ENCODE measurements at places on chromosomes 16 and 17. TPM values are rescaled to one million over a fixed set of nuclear protein-coding genes. Genes with fewer than 3 reads are reported as not detected.

DNA sequence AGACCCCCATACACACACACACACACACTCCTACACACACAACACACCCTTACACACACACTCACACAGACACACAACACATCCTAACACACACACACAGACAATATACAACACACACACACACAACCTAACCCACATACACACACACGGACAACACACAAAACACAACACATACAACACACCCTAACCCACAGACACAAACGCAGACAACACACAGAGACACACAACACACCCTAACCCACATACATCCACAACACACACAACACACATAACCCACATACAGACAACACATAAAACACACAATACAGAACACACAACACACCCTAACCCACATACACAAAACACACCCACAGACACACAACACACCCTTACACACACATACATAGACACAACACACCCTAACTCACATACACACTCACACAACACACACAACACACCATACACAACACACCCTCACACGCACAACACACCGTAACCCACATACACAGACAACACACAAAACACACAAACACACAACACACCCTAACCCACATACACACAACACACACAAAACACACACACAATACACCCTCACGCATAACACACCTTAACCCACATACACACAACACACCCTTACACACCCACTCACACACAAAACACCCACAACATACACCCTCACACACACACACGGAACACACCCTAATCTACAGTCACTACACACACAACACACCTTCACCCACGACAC, 4.4 kb downstream of the ASGR1 start:
- DNase-seq: no peak

DNA sequence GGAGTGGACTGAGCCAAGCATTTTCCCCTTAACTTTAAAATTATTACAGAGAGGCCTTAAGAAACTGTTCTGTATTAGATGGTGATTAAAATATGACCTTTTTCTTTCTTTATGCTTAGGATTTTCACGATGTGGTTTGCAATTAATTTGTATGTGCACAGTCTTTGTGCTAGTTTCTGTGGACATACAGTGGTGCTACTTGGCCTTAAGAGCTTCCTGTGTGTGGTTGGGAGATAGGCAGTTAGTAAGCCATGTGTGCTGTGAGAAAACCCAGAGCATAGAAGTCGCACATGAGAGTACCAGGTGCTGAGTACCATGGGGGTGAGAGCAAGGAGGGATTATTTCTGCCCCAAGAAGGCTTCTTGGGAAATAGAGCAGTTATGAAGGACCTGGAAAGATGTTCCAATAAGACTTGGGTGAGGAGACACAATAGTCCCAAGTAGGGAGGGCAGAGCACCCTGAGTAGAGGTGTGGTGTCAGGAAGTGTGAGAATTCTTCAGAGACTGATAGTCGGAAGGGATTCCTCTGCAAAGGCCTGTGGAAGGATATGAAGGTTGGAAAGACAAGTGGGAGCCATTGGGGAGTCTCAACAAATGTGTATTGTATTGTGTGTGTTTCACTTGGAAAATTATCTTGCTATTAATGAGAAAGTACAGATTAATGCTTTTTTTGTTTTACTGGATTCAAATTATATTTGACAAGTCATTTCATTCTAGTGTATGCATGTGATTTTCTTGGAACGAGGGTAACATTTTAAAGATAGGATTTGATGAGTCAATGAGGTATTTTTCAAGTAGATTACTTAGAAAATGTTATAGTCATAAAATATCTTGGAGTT, 239.9 kb downstream of the PRKCA start:
- DNase-seq: no peak

Gene SLC47A1
- total RNA-seq: 2.6 TPM

Gene KRTAP4-9
- total RNA-seq: not detected

GRCh38 chr16:23700093-23700492, 12.9 kb downstream of the ERN2 start:
- DNase-seq: no peak

DNA sequence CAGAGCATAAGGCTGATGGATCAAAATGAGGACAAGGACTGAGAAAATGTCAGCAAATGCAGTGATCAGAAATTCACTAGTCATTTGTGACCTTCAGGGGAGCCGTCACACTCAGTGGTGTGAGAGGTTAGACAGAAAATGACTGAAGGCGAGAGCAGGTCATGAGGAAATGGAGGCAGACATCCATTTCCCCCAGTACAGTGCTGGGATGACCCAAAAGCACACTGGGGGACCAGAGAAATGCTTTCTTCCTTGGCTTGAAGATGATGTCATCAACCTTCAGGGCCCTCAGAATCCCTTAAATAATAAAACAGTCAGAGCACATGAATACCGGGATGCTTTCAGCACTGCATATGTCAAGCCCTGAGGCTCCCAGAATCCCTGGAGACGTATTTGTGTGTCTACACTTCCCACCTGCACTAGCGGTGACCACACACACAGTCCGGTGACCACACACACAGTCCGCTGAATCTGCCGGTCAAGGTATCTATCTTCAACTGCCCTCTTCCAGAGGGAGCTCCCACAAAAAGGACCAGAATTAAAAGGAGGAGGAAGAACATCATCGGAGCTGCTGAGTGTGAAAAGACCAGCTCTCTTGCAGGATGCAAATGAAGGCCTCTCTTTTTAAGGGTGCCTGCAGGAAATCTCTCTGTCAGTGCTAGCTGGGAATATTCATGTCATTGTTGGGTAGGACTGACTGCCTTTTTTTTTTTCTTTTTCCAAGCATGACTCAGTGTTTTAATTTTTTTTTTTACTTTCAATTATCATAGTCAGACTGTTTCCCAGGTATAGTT, 8.2 kb downstream of the UBE2O start:
- DNase-seq: no peak

DNA sequence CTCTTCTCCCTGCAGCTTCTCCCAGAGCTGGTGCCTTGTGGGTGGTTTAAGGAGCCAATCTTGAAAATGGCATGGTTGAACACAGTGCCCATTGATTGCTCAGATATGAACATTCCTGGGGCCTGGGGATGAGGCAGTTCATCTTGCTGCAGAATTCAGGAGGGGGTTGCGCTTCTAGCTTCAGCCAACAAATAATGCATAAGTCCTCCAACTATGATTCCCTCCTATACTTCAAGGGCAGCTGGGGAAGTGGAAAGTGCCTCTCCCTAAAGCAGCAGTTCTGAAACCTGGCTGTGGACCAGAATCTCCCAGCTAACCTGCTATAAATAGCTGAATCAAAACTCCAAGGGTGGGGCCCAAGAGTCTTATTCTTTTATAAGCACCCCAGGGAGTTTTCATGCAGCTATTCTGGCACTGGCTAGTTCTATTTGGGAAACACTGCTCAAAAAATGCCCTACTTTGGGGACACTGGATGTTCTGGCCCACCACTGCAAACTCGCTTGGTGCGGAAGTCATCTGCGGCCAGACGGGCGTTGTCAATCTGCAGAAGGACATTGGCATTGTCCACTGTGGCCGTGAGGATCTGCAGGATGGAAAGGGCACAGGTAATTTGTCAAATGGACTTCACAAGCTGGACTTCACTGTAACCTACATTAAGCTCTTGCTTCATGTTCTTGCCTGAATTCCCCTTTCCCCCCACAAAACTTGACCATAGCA, 130.3 kb downstream of the CCDC144A start:
- DNase-seq: peak; percentile 45

DNA sequence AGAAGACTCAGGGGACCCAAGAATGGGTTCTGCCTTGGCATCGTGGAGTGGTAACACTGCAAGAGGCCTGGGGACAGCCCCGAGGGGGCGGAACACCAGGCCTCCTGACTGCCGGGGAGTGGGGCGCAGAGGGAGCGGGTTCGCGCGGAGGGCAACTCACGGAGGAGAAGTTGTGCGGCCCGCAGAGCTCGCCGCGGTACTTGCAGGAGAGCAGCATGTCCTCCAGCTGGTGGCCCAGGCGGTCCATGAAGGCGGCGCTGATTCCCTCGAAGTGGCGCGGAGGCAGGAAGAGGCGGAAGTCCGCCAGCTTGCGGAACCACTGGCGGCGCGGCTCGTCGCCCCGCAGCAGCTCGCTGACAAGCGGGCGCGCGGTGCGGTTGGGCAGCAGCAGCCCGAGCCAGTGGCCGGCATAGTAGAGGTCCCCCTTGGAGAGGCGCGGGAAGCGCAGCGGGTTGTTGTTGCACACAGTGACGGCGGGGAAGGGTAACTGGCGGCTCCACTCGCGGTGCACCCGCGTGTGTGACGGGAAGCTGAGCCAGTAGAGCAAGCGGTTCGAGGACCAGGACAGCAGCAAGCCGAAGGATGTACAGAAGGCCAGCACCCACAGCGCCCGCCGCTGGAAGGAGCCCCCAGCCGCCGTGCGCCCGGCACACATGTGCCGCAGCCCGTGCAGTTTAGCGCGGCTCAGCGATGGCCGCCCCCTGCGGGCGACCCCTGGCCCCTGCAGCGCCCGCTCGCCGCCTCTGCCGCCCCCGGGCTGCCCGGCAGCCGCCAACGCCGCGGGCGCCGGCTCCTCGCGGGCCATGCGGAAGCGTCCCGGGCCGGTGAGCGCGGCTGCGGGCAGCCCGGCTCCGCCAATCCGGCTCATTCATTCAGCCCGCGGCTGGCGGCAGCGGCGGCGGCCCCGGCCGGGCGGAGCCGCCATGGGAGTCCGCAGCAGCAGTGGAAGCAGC, 1.6 kb downstream of the ASIC2 start:
- DNase-seq: peak; percentile 11

Gene FAM171A2
- total RNA-seq: 0.51 TPM

- DNase-seq: no peak
Measured at GRCh38 chr16:85847681-85848601, 48.4 kb downstream of the COX4I1 start.

Gene ALOXE3
- not detected for total RNA-seq

DNA sequence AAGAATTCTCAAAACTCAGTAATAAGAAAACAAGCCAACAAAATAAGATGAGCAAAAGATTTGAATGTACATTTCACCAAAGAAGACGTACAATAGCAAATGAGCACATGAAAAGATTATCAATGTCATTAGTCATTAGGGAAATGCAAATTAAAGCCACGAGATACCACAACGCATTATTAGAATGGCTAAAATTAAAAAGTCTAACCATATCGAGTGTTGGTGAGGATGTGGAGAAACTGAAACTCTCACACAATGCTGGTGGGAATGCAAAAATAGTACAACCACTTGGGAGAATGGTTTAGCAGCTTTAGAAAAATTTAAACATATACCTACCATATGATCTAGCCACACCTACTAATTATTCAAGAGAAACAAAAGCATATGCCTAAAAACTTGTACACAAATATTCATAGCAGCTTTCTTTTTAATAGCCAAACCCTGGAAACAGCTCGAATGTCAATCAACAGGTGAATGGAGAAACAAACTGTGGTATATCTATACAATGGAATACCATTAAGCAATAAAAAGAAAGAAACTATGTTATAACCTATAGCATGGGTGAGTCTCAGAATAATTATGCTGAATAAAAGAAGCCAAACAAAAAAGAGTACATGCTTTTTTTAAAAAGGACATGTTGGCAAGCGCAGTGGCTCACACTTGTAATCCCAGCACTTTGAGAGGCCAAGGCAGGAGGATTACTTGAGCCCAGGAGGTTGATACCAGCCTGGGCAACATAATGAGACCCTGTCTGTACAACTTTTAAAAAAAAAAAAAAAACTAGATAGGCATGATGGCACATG, 103.6 kb downstream of the LITAF start:
- DNase-seq: no peak

DNA sequence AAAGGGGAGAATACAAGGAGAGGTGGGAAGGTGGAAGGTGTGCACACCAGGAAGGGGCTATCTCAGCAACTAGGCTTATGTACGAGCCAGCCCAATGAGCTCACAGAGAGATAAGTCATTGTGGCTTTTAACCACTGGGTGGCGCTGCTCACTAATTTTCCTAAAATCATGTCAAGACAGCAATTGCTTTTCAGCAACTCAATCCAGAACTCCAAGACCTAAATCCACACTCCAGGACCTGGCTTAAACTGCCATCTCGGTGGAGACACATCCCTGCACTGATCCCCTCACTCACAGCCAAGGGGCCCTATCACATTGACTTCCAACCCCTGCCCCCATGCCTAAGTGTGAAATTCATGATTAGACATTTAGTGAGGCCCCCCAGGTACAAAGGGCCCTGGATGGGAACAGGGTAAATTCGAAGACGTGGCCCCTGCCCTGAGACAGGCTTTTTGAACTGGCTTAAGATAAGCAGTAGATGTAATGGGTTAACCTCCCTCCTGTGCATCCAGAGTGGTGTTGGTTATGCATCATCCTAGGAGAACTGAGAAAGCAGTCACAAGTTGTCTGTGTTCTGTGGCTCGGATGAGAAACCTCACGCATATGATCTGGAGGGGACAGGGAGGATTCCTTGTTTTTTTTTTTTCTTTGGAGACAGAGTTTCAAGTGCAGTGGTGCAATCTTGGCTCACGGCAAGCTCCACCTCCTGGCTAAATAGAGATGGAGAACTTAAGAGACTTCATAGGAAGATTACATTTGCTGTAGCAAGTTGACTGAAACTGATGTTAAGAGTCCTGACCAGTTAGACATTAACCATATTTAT, 11.5 kb downstream of the CCL16 start:
- peak; percentile 79 for DNase-seq

- no peak for DNase-seq
Measured at GRCh38 chr16:77404775-77405174, 30.1 kb downstream of the ADAMTS18 start.
